IMR-90 (cell line): ENCODE measurements at places on chromosomes 5 and 9. TPM values are rescaled to one million over a fixed set of nuclear protein-coding genes. Genes with fewer than 3 reads are reported as not detected.

- no peak for DNase-seq
Measured at GRCh38 chr5:134085411-134085810, 29.1 kb upstream of the TCF7 start.

DNA sequence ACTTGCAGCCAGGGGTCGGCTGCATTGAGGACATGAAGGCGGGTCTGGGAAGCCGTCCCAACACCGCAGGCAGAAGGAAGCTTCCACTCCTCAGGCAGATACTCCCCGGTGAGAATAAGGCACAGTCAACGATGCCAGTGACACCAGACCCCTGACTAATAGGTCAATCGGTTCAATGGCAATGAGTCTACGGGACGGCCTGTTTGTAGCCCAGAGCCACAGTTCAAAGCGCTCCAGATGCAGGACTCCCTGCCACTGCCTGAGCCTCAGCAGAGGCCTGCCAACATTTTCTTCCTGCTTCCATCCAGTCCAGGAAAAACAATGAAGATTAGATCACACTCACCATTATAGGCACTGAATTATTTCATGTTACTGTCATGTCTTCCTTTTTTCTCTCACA lies 84.5 kb upstream of the SIMC1 start:
- DNase-seq: no peak

Gene FOXB2
- not detected in 2 replicates for total RNA-seq

Gene CCL27
- total RNA-seq: 0.18 TPM in 1 of 2 replicates, not detected in the other

Gene ALDH1A1
- not detected in 2 replicates for total RNA-seq

Gene GOLM1
- total RNA-seq: 54.8 and 63.9 TPM in 2 replicates

Gene HARS1
- total RNA-seq: 134 and 141 TPM in 2 replicates
